Activated T-cell treated with anti-CD3 and anti-CD28 coated beads, Interleukin-2, amount 50 U/mL, for 4 hours (primary cell): ENCODE measurements at places on chromosomes 7 and 10. TPM values are rescaled to one million over a fixed set of nuclear protein-coding genes. Genes with fewer than 3 reads are reported as not detected.

Gene EN2
- not detected for total RNA-seq

Gene ANKRD30A
- total RNA-seq: not detected

Gene WDR86
- 0.37 TPM for total RNA-seq

Gene MRC1
- total RNA-seq: 0.23 TPM

GRCh38 chr7:138645284-138645683 is 55.9 kb downstream of the SVOPL start:
- DNase-seq: no peak
